Uterus (tissue), 4 donors: ENCODE measurements at places on chromosomes 3 and 15. TPM values are rescaled to one million over a fixed set of nuclear protein-coding genes. Genes with fewer than 3 reads are reported as not detected.

LMLN gene
- 5.9 TPM for total RNA-seq

MAP6D1 gene
- total RNA-seq, result 1.0 TPM

COLQ gene
- 2.6 TPM for total RNA-seq

MED12L gene
- 0.88 TPM for total RNA-seq

CHRM5 gene
- total RNA-seq, result not detected

DNA sequence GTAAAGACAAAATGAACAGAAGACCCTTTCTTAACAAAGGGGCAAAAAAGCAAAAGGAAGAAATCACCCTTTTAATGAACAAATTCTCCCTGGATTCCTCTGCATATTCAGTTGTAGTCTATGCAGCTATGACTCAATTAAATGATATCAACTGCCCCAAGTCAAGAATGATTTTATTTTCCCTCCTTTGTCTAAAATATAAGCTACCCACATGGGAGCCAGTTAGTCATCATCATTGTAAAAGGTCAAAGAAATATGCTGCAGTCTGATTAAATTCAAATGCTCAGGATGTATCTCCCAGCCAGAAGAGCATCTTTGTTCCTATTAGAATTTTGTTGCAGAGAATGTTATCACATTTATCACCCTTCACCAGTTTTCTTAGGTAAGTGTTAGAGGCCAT lies 84.0 kb downstream of the SST start:
- H3K27me3 ChIP-seq, result no peaks in the 10 kb centered on the region
- H3K27ac ChIP-seq, result no peak overlapping the region
- DNase-seq, result no peak

- no peak for DNase-seq
- H3K4me1 ChIP-seq, result no peaks in the 10 kb centered on the region
- H3K36me3 ChIP-seq, result no peaks in the 10 kb centered on the region
- no peaks in the 10 kb centered on the region for H3K27me3 ChIP-seq
These were observed 83.9 kb downstream of the FSIP1 start for GRCh38 chr15:39698444-39699390.

GRCh38 chr3:86990734-86991481 lies at the start of gene VGLL3:
TSS of gene VGLL3 (minus strand) at chr3:86991149. CDS start at chr3:86990743, 406 bp downstream.
- peak; percentile 80 for DNase-seq
- H3K36me3 ChIP-seq, result no peaks in the 10 kb centered on the region
- no peaks in the 10 kb centered on the region for H3K27me3 ChIP-seq

DNA sequence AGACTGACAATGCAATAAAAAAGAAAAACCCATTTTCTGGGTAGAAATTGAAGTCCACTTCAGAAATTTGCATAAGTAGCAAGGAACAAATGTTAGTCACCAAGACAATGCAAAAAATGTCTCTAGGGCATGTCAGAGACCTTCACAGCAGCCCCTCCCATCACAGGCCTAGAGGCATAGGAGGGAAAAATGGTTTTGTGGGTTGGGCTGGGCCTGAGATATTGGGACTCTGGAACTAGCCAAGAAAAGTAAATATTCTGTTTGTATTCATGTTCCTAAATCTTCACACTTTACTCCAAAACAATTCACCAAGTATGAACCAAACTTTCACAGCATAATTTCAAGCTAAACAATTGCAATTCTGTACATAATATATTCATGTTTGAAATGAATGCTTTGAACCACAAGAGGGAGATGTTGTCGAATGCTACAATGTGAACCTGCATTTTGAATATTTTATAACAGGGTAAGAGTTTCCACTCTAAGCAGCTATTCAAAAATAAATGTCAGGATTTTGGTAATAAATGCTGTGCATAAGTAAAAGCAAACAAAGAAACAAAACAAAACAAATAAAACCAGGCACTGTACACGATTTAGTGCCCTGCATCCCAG lies 429.2 kb downstream of the OTOL1 start:
- H3K4me3 ChIP-seq, result no peak overlapping the region
- no peak for DNase-seq
- H3K27ac ChIP-seq, result no peak overlapping the region
- no peaks in the 10 kb centered on the region for H3K4me1 ChIP-seq
- H3K36me3 ChIP-seq, result no peaks in the 10 kb centered on the region

GRCh38 chr3:5321666-5322340 lies 134.3 kb downstream of the EDEM1 start:
- no peaks in the 10 kb centered on the region for H3K36me3 ChIP-seq
- DNase-seq, result no peak
- H3K4me1 ChIP-seq, result no peaks in the 10 kb centered on the region
- no peak overlapping the region for H3K4me3 ChIP-seq
- H3K27ac ChIP-seq, result no peak overlapping the region

DNA sequence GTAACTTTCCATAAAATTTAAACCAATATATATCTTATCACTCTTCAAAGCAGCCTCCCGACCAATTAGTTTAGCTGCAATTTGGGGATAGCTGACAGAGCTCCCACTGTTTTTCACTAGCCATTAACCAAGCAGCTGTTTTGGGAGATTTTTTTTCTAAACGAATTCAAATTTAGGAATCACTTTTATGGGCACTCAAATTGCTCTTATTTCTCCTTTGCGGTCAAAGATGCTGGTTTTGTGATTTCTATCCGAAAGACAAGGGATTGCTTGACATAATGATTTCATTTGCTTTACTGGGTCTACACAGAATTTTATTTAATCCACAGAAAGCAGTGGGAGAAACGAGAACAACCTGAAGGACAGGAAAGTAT lies 505.7 kb upstream of the IL12A start:
- no peak for DNase-seq
- no peaks in the 10 kb centered on the region for H3K27me3 ChIP-seq
- H3K36me3 ChIP-seq, result no peaks in the 10 kb centered on the region
- H3K27ac ChIP-seq, result no peak overlapping the region
- H3K4me3 ChIP-seq, result no peak overlapping the region
- H3K4me1 ChIP-seq, result no peaks in the 10 kb centered on the region

GRCh38 chr15:38682861-38683260 lies 118.2 kb upstream of the RASGRP1 start:
- H3K27me3 ChIP-seq, result no peaks in the 10 kb centered on the region
- H3K27ac ChIP-seq, result no peak overlapping the region
- H3K4me1 ChIP-seq, result no peaks in the 10 kb centered on the region
- H3K4me3 ChIP-seq, result no peak overlapping the region
- no peaks in the 10 kb centered on the region for H3K36me3 ChIP-seq
